Aorta (tissue), 5 donors: ENCODE measurements at places on chromosomes 12 and 14. TPM values are rescaled to one million over a fixed set of nuclear protein-coding genes. Genes with fewer than 3 reads are reported as not detected.

Gene LRTM2
- total RNA-seq, result not detected

DNA sequence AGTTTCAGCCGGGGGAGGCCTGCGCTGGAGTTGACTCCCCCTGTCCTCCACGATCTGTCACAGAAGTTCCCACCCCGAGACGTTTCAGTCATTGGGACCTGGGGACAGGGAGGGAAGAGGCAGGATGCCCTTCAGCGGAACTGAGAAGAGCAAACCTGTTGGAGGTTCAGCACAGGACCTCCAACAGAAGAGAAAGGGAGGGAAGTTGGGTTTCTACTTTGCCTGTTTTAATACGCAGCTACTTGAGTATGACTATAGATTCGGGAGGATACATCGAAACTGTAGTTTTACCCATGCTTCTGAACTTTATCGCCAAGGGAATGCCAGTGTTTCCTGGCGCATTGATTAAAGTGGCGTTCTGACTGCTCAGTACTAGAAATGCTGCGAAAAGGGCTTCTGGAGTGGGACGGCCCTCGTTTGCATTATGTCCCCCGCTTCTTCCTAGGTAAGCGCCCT lies 2.3 kb upstream of the DUSP6 start:
- no peak for DNase-seq

Gene CDK17
- total RNA-seq, result 41.5 TPM

DNA sequence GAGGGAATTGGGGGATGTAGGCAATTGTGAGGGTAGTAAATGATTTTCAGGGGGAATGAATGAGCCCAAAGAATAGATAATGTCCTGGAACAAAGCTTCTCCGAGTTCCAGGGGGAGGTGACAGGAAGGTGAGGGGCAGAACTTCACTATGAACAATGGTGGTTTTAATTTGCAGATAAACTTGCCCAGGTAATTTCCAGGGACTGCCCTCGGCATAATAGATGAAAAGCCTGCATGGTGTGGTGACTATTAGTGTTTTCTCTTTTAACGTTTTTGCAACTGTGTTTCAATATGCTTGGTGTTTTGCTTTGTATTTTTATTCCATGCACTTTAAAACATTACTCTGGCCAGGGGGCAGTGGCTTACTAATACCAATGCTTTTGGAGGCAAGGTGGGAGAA lies 325.2 kb upstream of the RGS6 start:
- no peak for DNase-seq

DNA sequence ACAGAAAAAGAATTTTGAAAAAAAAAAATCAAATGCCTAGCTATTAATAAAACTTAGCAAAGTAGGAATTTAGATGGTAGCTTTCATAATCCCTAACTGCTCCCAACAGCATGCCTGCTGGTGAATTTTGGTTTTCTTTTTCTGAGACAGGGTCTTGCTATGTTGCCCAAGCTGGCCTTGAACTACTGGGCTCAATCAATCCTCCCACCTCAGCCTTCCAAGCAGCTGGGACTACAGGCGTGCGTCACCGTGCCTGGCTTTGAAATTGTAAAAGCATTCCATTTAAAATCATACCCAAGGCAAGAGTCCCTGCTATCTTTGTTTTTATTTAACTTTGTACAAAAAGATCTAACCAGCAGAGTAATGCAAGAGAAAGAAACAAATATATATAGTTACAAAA lies 20.7 kb downstream of the FBXO21 start:
- no peak for DNase-seq

DNA sequence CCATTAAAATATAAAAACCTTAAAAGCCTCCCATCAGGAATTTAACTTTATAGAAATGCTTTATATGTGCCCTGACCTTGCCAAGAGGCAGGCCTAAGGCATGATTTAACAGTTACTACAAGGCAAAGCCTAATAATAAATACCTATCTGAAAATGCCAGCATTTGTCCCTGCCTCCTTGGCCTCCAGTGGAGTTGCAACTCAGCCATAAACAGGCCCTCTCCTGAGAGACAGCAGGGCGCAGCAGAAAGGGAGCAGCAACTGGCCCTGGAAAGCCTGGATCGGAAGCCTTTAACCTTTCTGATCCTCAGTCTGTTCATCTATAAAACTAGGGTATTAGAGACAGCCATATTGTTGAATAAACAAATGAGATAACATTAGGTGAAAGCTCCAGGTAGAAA lies 324.4 kb downstream of the PAWR start:
- no peak for DNase-seq
